Activated CD4-positive, alpha-beta T cell treated with anti-CD3 and anti-CD28 coated beads for 36 hours (primary cell): ENCODE measurements at places on chromosomes 6 and 20. TPM values are rescaled to one million over a fixed set of nuclear protein-coding genes. Genes with fewer than 3 reads are reported as not detected.
A peak's percentile ranks its signal among the peaks of the same experiment; 100 is the strongest.

DNA sequence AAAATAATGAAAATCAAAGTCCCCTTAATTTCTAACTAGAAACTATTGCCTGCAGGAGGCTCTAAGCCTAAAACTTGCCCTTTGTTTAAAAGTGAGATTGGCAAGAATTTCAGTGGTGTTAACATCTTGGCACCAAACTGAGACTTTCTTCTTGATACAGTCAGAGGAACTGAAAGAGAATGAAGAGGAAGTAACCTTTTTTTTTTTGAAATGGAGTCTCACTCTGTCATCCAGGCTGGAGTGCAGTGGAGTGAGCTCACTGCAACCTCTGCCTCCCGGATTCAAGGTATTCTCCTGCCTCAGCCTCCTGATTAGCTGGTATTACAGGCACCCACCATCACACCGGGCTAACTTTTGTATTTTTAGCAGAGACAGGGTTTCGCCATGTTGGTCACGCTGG lies 3.6 kb downstream of the DOP1A start:
- peak; percentile 6 for DNase-seq

DNA sequence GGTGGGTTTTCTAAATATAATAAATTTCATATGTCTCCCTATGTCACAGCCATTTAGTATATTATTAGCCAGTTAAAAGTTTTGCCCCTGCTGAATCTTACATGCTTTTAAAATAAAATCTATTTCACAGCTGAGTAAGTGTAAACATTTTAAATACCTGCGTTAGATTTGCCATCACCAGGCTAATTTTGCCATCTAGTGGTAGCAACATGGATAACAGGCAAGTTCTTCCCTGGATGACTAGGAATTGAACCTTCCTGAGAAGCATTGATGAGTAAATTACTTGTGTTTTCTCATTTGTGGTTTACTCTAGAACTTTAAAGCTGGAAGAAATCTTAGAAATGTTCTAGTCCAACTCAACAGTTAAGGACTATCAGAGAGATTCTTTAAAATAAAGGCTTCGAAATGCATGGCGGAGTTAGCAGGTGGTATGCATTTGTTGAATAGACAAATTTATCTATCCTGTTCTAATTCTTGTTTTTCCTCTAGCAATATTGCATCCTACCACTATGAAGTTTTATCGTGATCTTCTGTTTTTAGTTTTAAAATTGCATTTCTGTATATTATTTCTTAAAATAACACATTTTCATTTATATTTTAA lies 2.6 kb downstream of the PRSS35 start:
- DNase-seq: peak; percentile 23

GRCh38 chr6:136752554-136752953 lies 39.7 kb downstream of the MAP3K5 start:
- no peak for DNase-seq

DNA sequence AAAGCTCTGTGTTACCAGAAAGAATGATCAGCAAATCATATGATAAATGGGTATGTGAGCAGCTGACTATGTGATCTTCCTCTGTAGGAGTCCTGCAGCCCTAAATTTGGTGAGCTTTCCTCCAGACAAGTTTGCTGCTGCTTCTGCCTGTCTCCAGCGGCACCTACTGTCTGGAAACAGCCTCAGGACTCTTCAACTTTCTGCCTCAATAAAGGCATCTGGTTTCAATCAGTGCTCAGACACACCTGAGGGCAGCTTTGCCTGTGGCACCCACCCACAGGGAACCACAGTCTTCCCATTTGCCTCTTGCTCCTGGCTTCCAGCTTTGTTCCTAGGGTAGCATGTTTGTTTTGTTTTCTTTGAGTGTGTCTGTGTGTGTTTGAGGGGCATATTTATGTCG lies 727.9 kb upstream of the MAN1A1 start:
- no peak for DNase-seq

GRCh38 chr6:160029525-160029924 lies 60.6 kb downstream of the IGF2R start:
- no peak for DNase-seq

GRCh38 chr6:43957273-43957672 lies 170.0 kb downstream of the MRPL14 start:
- no peak for DNase-seq

MICAL1 gene
- total RNA-seq: 25.1 TPM

RIPPLY2 gene
- not detected for total RNA-seq

RCAN2 gene
- 0.57 TPM for total RNA-seq

CRYBG1 gene
- total RNA-seq: 26.6 TPM

GSTA2 gene
- total RNA-seq: not detected

PCK1 gene
- not detected for total RNA-seq

C6orf15 gene
- total RNA-seq: not detected
